ENCODE measurements at places on chromosomes 11 and 22.

GRCh38 chr11:20355221-20356219 is 8.0 kb upstream of the HTATIP2 start:
- no peak for DNase-seq

DNA sequence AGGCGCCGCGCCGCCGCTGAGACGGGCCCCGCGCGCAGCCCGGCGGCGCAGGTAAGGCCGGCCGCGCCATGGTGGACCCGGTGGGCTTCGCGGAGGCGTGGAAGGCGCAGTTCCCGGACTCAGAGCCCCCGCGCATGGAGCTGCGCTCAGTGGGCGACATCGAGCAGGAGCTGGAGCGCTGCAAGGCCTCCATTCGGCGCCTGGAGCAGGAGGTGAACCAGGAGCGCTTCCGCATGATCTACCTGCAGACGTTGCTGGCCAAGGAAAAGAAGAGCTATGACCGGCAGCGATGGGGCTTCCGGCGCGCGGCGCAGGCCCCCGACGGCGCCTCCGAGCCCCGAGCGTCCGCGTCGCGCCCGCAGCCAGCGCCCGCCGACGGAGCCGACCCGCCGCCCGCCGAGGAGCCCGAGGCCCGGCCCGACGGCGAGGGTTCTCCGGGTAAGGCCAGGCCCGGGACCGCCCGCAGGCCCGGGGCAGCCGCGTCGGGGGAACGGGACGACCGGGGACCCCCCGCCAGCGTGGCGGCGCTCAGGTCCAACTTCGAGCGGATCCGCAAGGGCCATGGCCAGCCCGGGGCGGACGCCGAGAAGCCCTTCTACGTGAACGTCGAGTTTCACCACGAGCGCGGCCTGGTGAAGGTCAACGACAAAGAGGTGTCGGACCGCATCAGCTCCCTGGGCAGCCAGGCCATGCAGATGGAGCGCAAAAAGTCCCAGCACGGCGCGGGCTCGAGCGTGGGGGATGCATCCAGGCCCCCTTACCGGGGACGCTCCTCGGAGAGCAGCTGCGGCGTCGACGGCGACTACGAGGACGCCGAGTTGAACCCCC is 798 bp downstream of the BCR start:
- DNase-seq = peak; percentile 15

GRCh38 chr11:116829525-116830183 is at the start of gene APOC3:
Gene APOC3 (plus strand): TSS chr11:116829907. CDS start chr11:116830583, 676 bp downstream.
- DNase-seq = no peak

DNA sequence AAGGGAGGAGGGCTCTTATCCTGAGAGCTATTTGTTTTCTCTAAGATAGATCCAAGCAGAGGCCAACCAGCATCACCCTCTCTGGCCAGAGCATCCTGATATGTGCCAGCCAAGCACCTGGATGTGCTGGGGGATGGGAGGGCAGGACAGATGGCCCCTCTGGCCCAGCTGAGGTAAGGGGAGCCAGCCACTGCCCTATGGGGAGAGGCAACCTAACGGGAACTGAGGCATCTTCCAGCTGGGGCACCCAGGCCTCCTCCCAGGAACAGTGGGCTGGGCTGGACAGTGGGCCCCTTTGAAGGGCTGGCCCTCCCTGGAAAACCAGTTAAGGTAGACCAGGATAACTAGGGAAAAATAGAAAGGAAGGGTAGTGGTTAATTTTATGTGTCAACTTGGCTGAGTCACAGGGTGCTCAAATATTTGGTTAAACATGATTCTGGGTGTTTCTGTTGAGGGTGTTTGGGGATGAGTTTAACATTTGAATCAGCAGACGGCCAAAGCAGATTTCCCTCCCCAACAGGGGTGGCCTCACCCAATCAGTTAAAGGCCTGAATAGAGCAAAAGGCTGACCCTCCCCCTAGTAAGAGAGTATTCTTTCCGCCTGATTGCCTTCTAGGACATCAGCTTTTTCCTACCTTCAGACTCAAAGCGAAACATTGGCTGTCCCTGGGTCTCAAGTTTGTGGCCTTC is 595.1 kb downstream of the BUD13 start:
- DNase-seq = no peak

DNA sequence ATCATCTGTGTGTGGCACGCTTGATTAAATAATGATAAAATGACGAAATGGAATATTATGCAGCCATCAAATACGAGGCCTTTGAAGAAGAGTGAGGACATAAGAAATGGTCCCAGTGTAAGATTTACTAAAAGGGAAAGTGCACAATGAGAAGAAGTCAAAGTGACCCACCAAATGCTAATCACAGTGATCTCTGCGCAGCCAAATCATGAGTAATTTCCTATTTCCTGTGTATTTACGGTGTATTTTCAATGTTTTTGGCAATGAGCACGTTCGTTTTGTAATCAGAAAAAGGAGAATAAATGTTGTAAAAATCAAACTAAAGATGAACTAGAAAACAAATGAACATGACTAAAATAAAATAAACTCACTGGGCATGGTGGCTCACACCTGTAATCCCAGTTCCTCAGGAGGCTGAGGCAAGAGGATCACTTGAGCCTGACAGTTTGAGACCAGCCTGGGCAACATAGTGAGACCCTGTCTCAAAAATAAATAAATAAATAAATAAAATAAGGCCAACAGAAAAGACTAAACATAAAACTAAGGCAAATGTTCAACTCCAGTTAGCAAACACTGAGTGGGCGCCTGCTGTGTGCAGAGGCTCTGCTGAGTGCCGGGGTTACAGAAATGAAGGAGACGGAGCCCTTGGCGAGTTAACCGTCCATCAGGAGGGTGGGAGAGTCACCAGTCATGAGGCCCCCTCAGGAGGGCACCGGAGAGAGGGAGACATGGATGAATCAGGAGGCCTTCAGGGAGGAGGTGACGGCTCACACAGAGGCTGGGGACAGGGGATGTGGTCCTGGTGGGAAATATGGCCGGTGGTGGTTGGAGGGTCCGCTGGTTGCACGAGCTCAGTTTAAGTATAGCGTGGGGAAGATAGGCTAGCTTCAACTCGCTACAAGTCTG is 26.0 kb upstream of the CBX7 start:
- DNase-seq = no peak

DNA sequence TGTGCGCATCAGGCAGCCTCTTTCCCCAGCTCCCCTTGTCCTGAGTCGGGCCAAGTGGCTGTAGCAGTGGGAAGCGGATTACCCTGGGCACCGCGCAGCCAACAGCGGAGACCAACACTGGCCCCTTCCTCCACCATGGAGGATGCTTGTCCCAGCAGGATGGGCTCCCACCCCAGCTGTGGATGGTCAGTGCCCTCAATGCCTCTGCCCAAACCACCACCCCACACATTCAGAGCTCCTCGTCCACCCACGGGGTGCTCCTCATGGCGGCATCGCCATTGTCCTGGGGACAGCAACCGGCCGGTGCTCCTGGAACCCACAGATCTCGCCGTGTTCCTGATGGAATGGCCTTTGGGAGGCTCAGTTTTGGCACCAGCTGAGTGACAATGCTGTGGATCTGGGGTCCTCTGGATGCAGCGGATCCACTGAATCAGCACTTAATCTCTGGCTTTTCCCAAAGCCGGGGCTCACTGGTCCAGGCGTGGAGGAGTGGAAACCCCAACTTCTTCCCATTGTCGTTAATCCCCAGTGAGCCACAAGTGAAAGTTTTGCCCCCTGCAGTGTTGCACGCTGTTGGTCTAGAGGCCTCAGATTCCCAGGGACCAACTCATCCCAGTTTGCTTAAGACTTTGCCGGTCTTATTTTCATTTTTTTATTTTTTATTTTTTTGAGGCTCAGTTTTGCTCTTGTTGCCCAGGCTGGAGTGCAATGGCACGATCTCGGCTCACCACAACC is 4.1 kb upstream of the B4GALNT4 start:
- DNase-seq = no peak

DNA sequence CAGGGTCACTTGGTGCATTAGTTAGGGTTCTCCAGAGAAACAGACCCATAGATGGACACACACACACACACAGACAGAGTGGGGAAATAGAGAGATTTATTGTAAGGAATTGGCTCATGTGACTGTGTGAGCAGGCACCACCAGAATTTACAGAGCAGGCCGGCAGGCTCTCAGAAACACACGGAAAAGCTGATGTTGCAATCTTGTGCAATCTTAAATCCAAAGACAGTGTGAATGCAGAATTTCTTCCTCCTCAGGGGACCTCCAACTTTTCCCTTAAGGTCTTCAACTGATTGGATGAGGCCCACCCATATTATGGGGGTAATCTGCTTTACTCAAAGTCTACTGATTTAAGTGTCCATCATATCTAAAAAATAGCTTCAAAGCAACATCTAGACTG is 49.8 kb downstream of the APIP start:
- DNase-seq = no peak

- no peak for DNase-seq
Measured at GRCh38 chr22:36360871-36361383, 26.8 kb downstream of the MYH9 start.

GRCh38 chr11:18907391-18907790 is 31.8 kb downstream of the MRGPRX1 start:
- DNase-seq = no peak

GRCh38 chr11:12678092-12678491 is 3.9 kb downstream of the TEAD1 start:
- DNase-seq = no peak

GRCh38 chr11:2912498-2912897 is 16.7 kb downstream of the PHLDA2 start:
- DNase-seq = no peak

DNA sequence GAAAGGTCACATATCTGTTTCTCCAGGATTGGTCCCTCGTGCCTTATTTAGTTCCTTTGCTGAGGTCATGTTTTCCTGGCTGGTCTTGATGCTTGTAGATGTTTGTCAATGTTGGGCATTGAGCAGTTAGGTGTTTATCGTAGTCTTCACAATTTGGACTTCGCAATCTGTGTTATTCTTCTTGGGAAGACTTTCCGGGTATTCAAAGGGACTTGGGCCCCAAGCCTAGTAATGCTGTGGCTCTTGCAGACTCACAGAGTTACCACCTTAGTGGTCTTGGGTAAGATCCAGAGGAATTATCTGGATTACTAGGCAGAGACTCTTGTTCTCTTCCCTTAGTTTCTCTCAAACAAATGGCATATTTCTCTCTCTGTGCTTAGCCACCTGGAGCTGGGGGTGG is 223.5 kb downstream of the GRIK4 start:
- no peak for DNase-seq

DNA sequence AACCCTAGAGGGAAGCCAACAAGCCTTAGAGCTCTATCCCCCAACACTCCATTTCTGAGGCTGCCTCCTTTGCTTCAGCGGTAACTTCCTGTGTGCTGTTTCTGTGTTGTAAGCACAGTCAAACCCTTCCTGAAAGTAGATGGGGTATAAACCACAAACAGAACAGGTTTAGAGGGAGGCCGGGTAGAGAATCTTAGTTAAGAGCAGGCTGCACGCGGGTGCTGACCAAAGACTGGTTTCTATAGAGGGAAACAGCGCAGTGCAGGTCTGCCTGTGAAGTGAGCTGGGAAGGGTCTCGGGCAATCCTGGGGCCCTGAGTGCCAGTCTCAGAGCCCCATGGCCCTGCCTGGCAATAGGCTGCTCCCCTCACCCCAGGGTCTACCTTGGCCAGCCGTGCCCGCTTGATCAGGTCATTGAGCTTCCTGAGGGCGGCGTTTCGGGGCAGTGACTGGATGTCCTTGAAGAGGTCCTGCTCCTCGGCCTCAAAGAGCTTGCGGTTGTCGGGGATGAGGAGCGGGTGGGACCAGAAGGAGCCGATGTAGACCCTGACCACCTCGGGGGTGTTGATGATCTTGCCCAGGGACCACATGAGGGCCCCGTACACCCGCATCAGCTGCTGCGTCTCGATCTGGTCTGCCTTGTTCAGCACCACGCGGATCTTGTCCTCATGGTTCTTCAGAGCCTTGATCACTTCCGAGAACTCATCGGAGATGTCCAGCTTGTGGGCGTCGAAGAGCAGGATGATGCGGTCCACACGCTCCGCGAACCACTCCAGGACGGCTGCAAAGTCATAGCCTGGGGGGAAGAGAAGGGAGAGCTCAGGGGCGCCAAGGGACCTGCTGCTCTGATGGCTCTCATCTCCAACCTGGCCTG is 15.3 kb upstream of the CDC42BPG start:
- no peak for DNase-seq

DNA sequence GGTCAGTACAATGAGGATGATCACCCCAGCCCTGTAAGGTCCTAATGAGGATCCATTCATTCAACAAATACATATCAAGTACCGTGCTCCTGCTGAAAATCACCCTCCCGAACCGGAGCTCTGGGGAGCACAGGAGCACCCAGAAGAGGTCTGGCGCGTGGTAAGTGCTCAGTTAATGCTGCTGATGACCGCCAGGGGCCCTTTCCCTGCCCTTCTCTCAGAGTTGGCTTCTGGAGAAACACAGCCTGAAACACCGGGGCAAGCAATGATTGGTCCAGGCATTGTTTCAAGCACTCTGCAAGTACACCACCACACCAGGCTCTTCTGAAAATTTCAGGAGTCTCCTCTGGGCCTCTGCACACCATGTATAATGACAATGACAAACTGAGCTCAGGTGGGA is 3.8 kb upstream of the CCDC86 start:
- DNase-seq = no peak

DNA sequence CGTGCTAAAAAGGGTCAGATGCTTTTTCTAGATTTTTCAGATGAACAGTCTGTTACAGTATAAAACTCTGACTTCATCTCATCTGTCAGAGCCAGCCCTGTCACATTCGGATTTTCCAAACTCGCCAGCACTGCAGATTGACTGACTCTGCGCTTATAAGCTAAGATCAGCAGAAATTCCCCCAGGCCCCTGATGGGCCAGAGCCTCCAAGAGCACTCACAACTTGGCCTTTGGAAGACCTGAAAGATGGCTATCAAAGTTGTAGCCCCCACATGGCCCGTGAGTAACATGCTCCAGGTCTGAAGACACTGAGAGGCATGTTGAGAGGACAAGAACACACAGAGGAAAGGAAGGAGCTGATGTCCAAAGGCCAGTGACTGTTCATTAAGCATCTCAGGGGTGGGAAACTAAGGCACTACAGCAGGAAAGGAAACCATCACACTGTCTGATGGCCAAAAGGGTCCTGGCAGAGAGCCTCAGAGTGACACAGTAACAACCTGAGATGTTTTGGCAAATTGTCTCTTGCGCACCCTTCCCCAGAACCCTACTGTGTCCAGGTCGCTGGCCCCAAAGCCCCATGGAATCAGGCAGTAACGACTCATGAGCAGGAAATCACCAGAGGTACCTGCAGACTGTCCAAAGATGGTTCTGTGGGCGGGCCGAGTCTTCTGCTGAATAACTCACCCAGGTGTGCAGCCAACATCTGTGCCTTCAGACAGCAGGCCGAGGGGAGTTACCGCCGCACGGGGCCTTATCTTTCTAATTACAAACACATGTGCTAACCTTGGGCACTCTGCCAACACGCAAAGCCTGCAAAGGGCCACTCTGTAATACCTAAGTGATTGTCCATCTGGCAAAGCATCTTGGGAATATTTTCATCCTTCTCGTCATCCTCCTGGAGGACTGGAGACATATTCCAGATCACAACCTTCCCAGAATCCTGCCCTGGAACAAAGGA is 23.6 kb downstream of the HIRA start:
- no peak for DNase-seq
